Osteoblast (primary cell): ENCODE measurements at places on chromosomes 6 and 20. TPM values are rescaled to one million over a fixed set of nuclear protein-coding genes. Genes with fewer than 3 reads are reported as not detected.

- no peak overlapping the region for H3K4me3 ChIP-seq
- no peak overlapping the region for H3K27ac ChIP-seq
Observed at GRCh38 chr6:33847078-33847477, 43.3 kb upstream of the MLN start.

- H3K36me3 ChIP-seq = no peaks in the 10 kb centered on the region
- no peak for DNase-seq
Observed at GRCh38 chr20:33784225-33784624, 26.9 kb upstream of the CHMP4B start.

- peaks cover 8% of the 10 kb centered on the region for H3K36me3 ChIP-seq
- peak overlapping the region; percentile 74 for H3K27ac ChIP-seq
- H3K4me1 ChIP-seq = peaks cover 40% of the 10 kb centered on the region
- H3K27me3 ChIP-seq = no peaks in the 10 kb centered on the region
- no peak for DNase-seq
Observed at GRCh38 chr20:34579979-34580940, 21.7 kb downstream of the MAP1LC3A start.

- DNase-seq = peak; percentile 63
- H3K4me3 ChIP-seq = no peak overlapping the region
- peaks cover 5% of the 10 kb centered on the region for H3K4me1 ChIP-seq
- no peak overlapping the region for H3K27ac ChIP-seq
Observed at GRCh38 chr6:28683945-28684538, 158.4 kb downstream of the GPX5 start.

DNA sequence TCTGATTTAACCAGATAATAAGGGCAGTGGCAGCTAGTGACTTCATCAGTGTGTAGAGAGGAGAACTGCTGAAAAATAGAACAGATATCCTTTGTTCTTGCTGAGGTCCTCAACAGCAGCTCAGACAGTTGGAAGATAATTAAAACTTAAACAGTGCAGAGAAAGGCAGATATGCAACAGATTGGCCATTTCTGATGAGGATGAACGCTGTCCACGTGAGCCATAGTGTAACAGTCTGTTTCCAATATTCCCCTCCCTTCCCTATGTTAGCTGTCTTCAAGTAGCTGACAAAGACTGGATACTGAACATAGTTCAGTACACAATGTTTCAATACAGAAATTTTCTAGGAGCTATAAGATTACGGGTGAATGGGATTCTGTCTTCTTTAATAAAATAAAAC, 291.4 kb downstream of the BTBD9 start:
- no peaks in the 10 kb centered on the region for H3K27me3 ChIP-seq
- H3K36me3 ChIP-seq = no peaks in the 10 kb centered on the region
- H3K4me1 ChIP-seq = peaks cover 32% of the 10 kb centered on the region
- no peak for DNase-seq

- no peak overlapping the region for H3K4me3 ChIP-seq
- no peaks in the 10 kb centered on the region for H3K27me3 ChIP-seq
- H3K36me3 ChIP-seq = no peaks in the 10 kb centered on the region
- no peak overlapping the region for H3K27ac ChIP-seq
Observed at GRCh38 chr6:129648819-129649491, 61.0 kb downstream of the ARHGAP18 start.

GRCh38 chr6:157223511-157223910, 99.8 kb downstream of the TMEM242 start:
- H3K27me3 ChIP-seq = no peaks in the 10 kb centered on the region
- no peak overlapping the region for H3K4me3 ChIP-seq
- H3K36me3 ChIP-seq = no peaks in the 10 kb centered on the region
- H3K27ac ChIP-seq = no peak overlapping the region
- DNase-seq = peak; percentile 23

CST2 gene
- not detected in 2 replicates for total RNA-seq

EPHA7 gene
- total RNA-seq = 0.29 TPM in 1 of 2 replicates, not detected in the other

OTOR gene
- total RNA-seq = not detected in 2 replicates

BIRC7 gene
- under 0.01 and 0.29 TPM in 2 replicates for total RNA-seq
